ENCODE measurements at places on chromosomes 12 and 14.
A peak's percentile ranks its signal among the peaks of the same experiment; 100 is the strongest.

- DNase-seq, result no peak
- no peaks in the 10 kb centered on the region for H3K36me3 ChIP-seq
- H3K4me3 ChIP-seq, result no peak overlapping the region
Observed at GRCh38 chr12:31431721-31432240, 105.8 kb upstream of the SINHCAF start.

GRCh38 chr12:105928436-105928835, 210.3 kb downstream of the NUAK1 start:
- DNase-seq, result no peak
- no peak overlapping the region for H3K27ac ChIP-seq
- no peaks in the 10 kb centered on the region for H3K4me1 ChIP-seq
- no peaks in the 10 kb centered on the region for H3K36me3 ChIP-seq

DNA sequence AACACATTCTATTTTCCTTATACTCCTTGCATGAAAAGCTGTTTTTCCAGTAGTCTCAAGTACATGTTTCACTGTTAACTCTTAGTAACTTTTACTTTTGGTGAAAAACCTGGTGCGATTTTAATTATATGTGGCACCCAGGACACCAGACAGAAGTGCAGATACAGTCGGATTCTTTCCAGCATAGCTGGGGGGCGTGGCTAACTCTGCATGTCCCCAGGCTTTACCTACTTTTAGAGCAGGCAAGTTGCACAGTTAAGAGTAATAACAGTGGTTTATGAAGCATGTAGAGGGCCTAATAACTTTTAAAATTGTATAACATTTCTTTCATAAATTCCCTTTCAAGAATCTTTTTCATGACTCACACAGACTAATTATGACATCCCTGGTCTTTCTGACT, 70.7 kb downstream of the HSD17B6 start:
- no peaks in the 10 kb centered on the region for H3K4me1 ChIP-seq
- DNase-seq, result no peak
- H3K27ac ChIP-seq, result no peak overlapping the region
- no peak overlapping the region for H3K4me3 ChIP-seq

- peak; percentile 49 for DNase-seq
- H3K4me3 ChIP-seq, result peak overlapping the region; percentile 48
- H3K4me1 ChIP-seq, result peaks cover 31% of the 10 kb centered on the region
- H3K36me3 ChIP-seq, result no peaks in the 10 kb centered on the region
- peak overlapping the region; percentile 53 for H3K27ac ChIP-seq
- no peaks in the 10 kb centered on the region for H3K27me3 ChIP-seq
Observed at GRCh38 chr14:100221533-100222223, 17.3 kb upstream of the YY1 start.

GRCh38 chr14:59159169-59159568, 29.3 kb upstream of the DAAM1 start:
- no peak overlapping the region for H3K27ac ChIP-seq
- H3K4me3 ChIP-seq, result no peak overlapping the region
- H3K4me1 ChIP-seq, result no peaks in the 10 kb centered on the region
- H3K36me3 ChIP-seq, result no peaks in the 10 kb centered on the region
- no peak for DNase-seq

DNA sequence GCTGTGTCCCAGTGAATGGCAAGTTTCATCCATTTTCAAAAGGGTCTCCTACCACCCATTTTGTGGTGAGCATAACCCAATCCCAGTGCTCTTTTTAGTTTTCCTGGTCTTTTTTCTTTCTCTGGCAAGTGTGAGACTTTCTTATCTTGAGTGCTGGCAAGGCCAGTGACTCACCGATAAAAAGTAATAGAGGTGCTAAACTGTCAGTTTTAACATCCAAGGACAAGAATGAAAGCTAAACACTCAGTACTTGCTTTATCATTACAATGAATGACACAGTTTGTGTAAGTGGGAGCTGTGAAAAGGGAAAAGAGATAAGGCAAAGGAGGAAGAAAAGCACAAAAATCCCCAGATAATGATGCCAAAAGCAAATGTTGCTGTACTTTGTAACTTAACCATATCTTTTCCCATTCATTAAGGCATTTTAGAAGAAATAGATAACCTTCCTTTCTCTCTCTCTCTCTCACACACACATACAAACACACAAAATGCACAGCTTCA, 4.9 kb upstream of the LRIG3 start:
- H3K4me1 ChIP-seq, result no peaks in the 10 kb centered on the region
- H3K4me3 ChIP-seq, result no peak overlapping the region
- no peaks in the 10 kb centered on the region for H3K27me3 ChIP-seq

DNA sequence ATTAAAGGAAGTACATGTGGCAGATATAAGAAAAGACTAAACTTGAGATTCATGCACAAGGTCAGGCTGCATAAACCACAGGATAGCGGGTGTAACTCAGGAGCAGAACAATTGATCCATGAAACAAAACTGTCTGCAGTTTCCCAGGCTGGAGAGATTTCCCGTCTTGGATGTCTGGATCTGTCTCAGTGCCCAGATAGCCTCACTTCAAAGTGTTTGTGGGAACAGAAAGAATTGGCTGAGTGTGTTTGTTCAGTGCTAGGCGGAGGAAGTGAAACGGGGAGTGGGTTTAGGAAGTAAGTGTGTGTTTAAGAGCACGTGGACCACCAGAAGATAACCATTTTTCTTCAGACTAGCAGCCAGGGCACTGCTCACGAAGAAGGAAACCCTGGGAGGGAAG, 1.4 kb upstream of the RNASE10 start:
- no peaks in the 10 kb centered on the region for H3K4me1 ChIP-seq
- H3K27me3 ChIP-seq, result no peaks in the 10 kb centered on the region
- no peaks in the 10 kb centered on the region for H3K36me3 ChIP-seq
- H3K27ac ChIP-seq, result no peak overlapping the region
- H3K4me3 ChIP-seq, result no peak overlapping the region

DNA sequence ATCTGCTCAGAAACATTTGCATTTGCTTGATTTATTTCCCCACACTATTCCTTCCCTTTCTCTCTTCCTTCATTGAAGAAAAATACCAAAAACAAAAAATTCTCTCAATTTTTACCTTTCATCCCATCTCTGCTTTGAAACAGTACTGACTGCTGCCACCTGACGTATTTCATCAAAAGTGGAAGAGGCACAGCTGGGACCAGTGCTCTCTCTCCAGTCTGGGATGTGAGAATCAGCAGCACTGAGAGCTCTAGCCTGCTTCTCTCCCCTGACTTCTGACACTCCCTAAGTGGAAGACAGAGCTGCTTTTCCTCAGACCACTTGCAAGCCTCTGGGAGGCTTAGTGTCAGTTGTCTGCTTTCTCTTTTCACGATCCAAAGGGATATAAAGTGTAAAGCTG, 36.9 kb downstream of the TTLL5 start:
- DNase-seq, result no peak
- H3K4me3 ChIP-seq, result no peak overlapping the region
- no peak overlapping the region for H3K27ac ChIP-seq

DNA sequence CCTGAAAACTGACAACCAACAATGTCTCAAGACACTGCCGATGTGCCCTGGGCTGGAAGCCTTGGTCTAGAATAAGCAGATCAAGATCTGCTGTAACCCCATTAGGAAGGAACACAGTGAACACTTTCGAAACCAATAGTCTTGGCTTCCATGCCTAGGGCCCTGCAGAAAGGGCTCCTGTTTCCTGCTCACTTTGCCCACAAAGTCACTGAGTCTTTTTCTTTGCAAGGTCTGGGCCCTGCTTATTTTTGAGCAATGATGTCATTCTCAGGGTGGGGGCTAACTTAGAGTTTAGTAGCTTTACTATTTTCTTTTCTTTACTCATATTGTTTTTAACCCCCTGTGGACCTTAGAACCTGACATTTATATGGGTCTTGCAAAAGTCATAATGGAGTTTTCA, 704.2 kb upstream of the TMEM132C start:
- H3K36me3 ChIP-seq, result no peaks in the 10 kb centered on the region
- no peak for DNase-seq
- no peak overlapping the region for H3K4me3 ChIP-seq
- no peaks in the 10 kb centered on the region for H3K27me3 ChIP-seq

- no peaks in the 10 kb centered on the region for H3K27me3 ChIP-seq
- H3K4me3 ChIP-seq, result no peak overlapping the region
- H3K4me1 ChIP-seq, result no peaks in the 10 kb centered on the region
- no peaks in the 10 kb centered on the region for H3K36me3 ChIP-seq
Observed at GRCh38 chr14:87434680-87435079, 558.3 kb downstream of the GALC start.

GRCh38 chr12:109695961-109696461, 17.6 kb upstream of the FAM222A start:
- H3K4me3 ChIP-seq, result no peak overlapping the region
- H3K36me3 ChIP-seq, result no peaks in the 10 kb centered on the region
- H3K27me3 ChIP-seq, result peaks cover 15% of the 10 kb centered on the region
- no peak for DNase-seq

DNA sequence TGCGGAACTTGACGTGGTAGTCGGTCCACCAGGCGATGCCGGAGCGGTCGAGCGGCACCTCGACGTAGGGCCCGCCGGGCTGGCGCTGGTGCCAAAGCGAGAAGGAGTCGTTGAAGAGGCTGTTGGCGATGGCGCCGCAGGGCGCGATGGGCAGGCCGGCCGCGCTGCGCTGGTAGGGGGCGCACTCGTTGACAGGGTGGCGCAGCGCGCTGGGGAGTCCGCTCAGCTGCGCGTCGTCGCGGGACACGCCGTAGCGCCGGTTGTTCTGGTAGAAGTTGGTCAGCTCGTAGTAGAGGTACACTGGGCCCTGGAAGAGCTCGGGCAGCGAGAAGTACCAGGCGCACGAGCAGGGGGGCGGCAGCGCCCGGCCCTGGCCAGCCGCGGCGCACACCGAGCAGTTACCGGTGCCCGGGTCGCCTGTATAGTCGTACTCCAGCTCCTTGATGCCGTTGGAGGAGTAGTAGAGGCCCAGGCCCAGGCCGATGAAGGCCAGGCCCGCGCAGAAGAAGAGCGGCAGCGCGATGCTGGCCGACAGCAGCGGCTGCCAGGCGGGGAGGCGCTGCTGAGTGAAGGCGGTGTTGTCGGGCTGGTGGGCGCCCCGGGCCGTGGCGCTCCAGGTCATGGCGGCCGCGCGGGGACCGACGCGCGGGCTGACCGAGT, 482 bp downstream of the TMEM30B start:
- peak overlapping the region; percentile 87 for H3K27ac ChIP-seq
- peak; percentile 56 for DNase-seq
- peak overlapping the region; percentile 55 for H3K4me3 ChIP-seq
- H3K27me3 ChIP-seq, result peaks cover 4% of the 10 kb centered on the region

All from heart left ventricle (tissue), 16 donors.